CD4-positive, alpha-beta T cell treated with Interleukin-17A for 1 hour (primary cell): ENCODE measurements at places on chromosomes 1 and 21.

- DNase-seq = no peak
Measured at GRCh38 chr1:206490771-206491405, 16.4 kb upstream of the RASSF5 start.

GRCh38 chr1:234593771-234594504 is 16.0 kb downstream of the IRF2BP2 start:
- no peak for DNase-seq

DNA sequence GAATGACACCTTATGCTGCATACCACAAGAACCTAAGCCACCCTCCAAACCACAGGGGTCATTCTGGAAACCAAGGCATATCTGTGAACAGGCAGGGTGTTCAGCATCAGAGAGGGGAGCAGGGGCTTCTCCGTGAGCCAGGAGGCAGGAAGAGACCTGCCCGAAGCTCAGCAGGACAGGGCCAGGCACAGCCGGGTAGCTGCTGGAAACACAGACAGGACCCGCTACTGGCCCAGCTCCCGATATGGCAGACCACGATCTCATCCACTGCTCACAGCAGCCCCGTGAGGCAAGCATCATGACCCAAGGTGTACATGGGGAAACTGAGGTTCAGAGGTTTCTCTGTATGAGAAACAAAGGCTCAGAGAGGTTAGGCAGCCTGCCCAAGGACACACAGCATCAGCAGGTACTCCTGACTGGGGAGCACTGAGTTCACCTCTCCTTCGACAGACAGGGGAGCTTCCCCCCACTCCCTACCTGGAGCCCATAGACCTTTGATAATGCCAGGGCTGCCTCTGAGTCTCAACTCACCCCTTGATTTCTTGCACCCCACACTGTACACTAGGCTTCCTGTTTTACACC is 317.7 kb downstream of the MATN1 start:
- DNase-seq = no peak

DNA sequence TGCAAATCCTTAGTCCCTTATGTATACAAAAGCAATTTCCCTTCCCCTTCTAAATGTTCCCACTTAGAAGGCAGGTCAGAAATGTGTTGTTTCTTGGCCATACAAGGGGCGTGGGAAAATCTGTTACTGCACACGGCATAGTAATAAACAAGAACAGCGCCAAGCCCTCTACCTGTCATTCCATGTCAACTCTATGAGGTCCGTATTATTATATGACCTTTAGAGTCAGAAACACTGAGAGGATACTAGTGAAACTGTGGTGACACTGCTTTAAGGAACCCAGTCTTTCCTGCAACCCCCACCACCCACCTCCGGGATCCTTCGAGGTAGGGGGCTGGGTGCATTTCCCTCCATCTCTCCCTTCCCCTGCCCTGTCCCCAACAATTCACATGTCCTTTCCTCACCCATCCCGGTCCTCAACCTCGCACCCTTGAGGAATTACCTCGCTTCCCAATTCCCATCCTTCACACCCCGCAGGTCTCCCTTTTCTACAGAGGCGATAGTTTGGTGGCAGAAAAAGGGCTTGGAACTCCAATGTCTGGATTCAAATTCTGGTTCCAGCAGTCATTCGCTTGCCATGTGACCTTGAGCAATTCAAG is 647 bp downstream of the SDHB start:
- no peak for DNase-seq

- no peak for DNase-seq
Measured at GRCh38 chr1:104315823-104316222, 566.1 kb downstream of the AMY1C start.

DNA sequence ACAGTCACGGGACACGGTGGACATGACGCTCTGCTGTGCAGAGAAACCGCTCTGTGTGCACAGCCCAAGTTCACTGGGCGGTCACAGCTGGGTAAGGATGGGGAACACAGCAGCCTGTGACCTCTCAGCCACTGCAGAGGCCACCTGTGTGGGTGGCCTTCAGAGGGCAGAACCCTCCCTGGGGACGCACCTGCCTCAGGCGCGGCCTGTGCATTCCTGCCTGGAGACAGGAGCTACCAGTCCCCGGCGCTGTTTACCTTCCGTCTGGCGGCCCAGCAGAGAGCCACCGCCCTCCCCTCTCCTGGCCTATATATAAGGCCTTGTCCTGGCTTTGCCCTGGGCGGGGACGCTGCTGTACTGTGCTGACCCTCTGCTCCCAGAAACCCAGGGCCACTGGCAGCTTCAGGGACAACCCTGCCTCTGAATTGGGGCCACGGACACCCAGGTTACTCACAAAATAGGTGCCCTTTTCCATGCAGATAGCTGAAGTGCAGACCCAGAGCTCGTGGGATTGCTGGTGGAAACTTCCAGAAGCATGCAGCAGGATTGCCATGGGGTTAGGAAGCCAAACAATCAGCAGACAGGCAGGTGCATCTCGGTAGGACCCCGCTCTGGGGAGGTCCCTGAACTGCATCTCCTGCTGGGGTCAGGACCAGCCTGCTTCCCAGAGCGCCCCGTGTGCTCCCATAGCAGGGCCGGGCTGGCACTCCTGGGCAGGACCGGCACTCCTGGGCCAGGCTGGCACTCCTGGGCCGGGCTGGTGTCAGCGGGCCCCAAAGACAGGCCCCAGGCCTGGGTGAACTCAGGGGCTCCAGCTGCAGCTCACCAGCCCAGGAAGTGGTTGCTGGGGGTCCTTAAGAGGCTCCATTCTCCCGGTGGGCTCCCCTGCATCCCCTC is 83.6 kb downstream of the SIK1 start:
- DNase-seq = no peak

DNA sequence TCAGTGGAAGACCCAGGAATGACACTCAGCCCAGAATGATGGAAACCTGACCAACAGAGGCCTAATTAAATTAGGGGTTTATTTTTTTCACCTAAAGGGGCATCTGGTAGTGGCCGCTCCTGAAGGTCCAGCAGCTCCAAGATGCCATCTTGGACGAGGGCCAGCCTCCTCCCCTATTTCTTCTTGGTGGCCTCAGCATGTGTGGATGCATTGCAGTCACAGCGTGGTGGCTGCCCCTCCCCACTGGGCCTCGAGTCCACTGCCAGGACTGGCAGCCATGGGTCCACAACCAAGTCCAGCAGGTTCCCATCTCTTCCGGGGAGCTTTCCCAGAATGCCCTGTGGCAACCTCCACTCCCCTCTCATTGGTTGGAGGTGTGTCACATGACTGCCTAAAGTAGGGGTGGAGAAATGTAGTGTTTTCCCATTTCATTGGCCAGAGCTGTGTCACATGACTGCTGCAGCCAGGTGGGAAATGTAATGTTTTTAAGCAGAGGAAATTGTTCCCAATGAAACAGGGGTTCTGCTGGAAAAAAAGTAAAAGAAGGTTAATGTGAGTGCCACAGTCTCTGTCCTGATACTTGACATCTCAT is 628.2 kb downstream of the PTPRU start:
- DNase-seq = no peak

DNA sequence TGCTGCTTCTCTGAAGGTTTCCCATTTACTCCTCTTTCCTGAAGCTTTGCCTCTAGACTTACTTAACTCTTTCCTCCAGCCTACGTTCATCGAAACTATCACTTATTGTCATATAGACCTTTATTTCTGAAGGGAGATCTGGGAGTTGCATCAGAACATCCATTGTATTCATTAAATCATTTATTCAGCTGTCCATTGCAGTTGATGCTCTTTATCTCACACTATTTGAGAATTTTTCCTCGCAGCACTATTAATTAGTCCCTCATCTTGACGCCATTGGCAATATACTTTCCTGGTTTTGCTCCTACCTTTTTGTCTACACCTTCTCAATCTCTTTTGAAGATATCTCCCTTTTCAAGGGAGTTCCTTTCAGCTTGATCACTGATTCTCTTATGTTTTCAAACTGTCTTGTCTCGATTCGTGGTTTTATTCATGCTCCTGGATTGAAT is 757 bp upstream of the LRIF1 start:
- DNase-seq = no peak

DNA sequence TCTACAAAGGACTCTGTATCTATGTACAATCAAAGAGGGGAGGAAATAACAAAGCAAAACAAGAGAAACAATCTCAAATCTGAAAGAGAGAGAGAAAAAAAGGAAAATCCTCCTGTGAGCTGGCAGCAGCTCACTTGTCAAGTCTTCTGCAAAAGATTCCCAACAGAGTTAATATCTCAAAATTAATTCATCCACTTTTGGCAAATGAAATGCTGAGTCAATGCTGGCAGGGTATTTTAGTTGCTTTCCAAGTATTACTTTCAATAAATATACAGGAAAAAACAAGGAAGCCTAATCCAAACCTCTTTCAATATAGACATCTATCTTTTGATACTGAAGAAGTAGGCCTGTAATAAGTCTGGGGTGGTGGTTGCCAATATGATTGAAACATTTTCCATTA is 613.9 kb upstream of the NEGR1 start:
- DNase-seq = no peak

DNA sequence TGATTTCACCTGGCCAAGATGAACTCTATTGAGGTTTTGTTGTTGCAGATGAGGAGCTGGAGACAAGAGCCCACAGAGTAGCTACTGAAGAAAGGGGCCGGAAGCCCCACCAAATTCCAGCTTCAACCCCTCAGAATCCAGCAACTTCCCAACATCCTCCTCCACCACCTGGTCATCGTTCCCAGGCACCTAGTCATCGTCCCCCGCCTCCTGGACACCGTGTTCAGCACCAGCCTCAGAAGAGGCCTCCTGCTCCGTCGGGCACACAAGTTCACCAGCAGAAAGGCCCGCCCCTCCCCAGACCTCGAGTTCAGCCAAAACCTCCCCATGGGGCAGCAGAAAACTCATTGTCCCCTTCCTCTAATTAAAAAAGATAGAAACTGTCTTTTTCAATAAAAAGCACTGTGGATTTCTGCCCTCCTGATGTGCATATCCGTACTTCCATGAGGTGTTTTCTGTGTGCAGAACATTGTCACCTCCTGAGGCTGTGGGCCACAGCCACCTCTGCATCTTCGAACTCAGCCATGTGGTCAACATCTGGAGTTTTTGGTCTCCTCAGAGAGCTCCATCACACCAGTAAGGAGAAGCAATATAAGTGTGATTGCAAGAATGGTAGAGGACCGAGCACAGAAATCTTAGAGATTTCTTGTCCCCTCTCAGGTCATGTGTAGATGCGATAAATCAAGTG is 14.3 kb downstream of the CD2 start:
- DNase-seq = no peak

GRCh38 chr1:58469016-58469415 is 77.5 kb downstream of the OMA1 start:
- no peak for DNase-seq

DNA sequence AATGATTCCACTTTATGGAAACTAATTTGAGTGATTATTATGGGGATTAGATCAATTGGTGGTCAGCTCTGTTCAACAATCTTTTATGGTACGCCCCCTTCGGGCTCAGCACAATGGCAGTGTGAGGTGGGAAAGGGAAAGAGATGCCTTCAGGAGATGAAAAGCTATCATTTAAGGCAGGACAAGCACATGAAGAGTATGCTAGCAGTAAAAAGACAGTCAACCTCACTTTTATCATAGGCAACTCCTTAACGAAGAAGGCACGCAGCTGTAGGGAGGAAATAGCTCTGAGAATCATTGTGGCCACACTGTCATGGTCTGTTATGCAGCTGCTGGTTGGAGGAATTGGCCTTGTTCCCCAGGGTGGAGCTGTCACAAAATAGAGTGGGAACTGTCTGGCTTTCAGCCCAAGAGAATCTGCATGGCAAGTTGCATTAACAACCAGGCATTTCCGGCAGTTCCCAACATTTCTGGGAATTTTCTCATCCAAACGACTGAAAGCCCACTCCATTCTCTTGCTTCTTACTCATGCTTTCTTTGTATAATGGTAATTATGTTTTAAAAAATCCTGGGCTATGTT is 54.4 kb upstream of the BCL10 start:
- no peak for DNase-seq

DNA sequence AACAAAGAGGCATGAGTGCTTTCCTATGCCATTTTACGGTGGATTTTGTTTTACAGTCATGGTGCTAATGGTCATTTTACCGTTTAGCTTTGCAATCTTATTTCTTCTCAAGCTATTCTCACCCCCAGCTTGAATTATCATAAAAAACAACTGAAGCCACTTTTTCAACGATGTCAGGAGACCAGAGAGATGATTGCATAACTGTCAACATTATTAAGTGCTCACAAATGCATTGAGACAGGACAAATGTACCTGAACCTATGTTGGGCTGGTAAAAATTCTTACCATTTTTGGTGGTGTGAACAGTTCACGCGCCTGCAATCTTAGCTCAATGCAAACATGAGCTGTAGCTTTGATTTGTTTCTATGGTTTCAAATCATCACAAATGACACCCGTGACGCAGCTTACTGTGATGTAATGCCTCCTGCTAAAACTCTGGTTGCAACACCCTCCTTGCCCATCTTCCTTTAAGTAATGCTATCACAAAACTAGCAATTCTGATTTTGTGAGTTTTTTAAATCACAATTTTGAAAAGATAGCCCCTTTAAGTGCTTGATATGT is 104.4 kb downstream of the UCHL5 start:
- peak; percentile 6 for DNase-seq

- no peak for DNase-seq
Measured at GRCh38 chr1:118113261-118113660, 71.8 kb downstream of the SPAG17 start.

- no peak for DNase-seq
Measured at GRCh38 chr1:234369784-234370183, 3.5 kb upstream of the COA6 start.

GRCh38 chr1:52553362-52554266 is 722 bp upstream of the TUT4 start:
- DNase-seq = peak; percentile 92
